ENCODE measurements at places on chromosomes 5 and 9. TPM values are rescaled to one million over a fixed set of nuclear protein-coding genes. Genes with fewer than 3 reads are reported as not detected.

Gene APC
- total RNA-seq: 43.7 TPM

Gene CDC25C
- 0.26 TPM for total RNA-seq

Gene LURAP1L
- 87.6 TPM for total RNA-seq

Gene CDKN2B-AS1
- 7.6 TPM for total RNA-seq
